ENCODE measurements at places on chromosomes 16 and 17.

DNA sequence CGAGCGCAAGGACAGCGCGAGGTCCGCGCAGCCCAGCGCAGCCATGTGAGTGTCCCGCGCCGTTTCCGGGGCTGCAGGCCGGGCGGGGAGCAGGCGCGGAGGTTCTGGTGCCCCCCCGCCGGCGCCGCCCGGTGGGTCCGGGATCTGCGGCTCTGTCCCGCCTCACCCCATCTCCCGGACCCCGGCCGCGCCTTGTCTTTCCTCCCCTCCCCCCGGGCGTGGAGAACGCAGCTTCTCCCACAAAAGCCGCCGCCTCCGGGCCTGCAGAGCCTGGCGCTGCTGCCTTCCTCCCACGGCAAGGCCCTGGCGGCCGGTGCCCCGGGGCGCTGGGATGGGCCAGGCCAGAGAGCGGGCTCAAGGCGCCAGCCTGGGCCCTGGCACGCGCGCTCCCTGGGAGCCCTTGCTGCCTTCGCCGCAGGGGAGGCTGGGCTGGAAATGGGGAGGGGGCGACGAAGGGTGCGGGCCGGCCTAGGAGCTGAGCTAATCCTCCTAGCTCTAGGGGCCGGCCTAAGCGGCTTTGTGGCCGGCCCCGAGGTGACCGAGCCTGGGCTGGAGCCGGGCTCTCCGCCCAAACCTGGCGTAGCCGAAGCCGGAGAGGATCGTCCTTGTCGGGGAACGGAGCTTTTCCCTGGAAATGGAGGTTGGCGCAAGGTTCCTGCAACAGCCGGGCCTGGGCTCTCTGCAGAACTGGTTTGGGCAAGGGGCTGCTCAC is 397 bp downstream of the RIPOR1 start:
- peaks cover 10% of the 10 kb centered on the region for H3K4me1 ChIP-seq
- peak overlapping the region; percentile 72 for H3K4me3 ChIP-seq
- DNase-seq: peak; percentile 67
- H3K36me3 ChIP-seq: no peaks in the 10 kb centered on the region
- peaks cover 50% of the 10 kb centered on the region for H3K27me3 ChIP-seq

- H3K27me3 ChIP-seq: no peaks in the 10 kb centered on the region
- no peaks in the 10 kb centered on the region for H3K36me3 ChIP-seq
Observed at GRCh38 chr17:68849673-68850610, 105.2 kb downstream of the ABCA8 start.

DNA sequence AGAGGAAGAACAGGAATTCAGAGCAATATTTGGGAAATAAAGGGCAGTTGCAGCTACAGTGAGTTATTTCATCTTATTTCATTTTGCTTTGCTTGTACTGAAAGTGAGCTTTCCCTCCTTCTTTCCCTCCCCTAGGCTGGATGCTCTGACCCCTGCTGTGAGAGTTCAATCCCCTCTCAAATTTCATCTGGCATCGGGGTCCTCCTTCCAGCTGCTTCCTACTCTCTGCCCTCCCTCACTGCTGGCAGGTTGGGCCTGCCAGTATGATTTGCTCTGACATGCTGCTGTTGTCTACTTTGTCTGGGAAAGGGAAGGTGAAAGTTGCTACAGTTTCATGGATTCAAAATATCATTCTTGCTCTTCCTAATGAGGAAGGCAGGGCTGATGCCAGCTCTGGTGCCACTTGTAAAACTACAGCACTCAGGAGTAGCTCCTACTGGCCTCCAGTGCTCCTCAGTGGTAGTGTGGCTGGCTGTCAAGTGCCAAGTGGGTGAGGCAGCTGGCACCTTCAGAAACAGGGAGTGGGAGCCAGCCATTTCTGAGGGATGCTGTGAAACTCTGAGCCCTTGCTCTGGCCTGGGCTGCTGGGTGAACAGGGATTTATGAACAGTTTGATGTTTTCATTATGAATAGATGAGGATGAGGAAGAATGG is 408.6 kb downstream of the HAPSTR1 start:
- no peaks in the 10 kb centered on the region for H3K4me1 ChIP-seq
- no peak overlapping the region for H3K27ac ChIP-seq
- H3K4me3 ChIP-seq: no peak overlapping the region
- no peaks in the 10 kb centered on the region for H3K27me3 ChIP-seq

GRCh38 chr16:57500578-57501111 is 14.4 kb upstream of the DOK4 start:
- H3K36me3 ChIP-seq: no peaks in the 10 kb centered on the region
- H3K4me3 ChIP-seq: peak overlapping the region; percentile 29
- peak; percentile 61 for DNase-seq
- H3K4me1 ChIP-seq: peaks cover 22% of the 10 kb centered on the region

DNA sequence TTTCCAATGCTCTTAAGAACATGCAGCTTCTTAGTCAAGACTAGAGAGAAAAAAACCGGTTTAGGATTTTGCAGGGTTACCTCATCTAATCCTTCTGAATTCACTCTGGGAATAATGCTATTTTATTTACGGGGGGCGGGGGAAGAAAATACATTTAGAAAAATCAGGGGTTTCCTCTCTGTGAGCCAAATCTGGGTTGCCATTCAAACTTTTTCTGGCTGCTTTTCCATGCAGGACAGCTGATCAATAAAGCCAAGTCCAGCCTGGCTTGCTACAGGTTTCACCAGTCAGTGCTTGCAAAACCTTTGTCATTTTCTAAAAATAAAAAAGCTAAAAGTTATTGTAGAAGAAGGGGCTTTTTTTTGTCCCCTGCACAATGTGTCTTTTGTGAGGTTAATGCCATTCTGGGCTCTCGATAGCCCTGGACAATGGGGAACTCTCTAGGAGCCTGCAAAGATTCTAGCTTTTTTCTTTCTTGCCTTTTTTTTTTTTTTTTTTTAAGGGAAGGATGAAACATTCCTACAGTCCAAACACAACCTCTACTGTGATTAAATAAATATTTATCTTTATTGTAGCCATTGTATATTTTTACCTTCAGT is 13.1 kb upstream of the ZFHX3 start:
- peaks cover 83% of the 10 kb centered on the region for H3K27me3 ChIP-seq
- no peak for DNase-seq
- H3K36me3 ChIP-seq: peaks cover 2% of the 10 kb centered on the region
- H3K27ac ChIP-seq: no peak overlapping the region
- H3K4me3 ChIP-seq: no peak overlapping the region
- peaks cover 27% of the 10 kb centered on the region for H3K4me1 ChIP-seq

Data from activated naive CD8-positive, alpha-beta T cell treated with anti-CD3 and anti-CD28 coated beads, Interleukin-2, amount 10 ng/mL, durations not matched to agents 7 days and 5 days (primary cell).